ENCODE measurements at places on chromosomes 16 and 17.

GRCh38 chr16:85924675-85925074 is 25.7 kb downstream of the IRF8 start:
- no peak for DNase-seq

GRCh38 chr17:50003911-50004310 is 8.9 kb upstream of the DLX3 start:
- no peak for DNase-seq

DNA sequence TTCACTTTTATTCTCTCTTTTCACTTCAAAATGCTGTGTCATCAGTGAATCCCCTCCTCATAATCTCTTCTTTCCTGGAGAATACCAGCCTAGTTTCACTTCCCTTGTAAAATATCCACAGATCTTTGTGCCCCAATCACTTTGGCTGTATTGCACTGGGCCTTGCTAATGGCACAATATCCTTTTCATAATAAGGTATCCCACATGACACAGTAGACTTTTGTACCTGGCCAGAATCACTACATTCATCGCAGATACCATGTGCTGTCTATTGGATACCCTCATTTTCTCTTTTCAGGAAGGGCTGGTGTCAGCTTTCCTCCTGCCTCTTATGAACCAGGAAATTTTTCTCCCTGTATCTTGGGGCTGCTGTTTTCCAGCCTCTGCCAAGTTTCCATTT is 25.7 kb upstream of the TOX3 start:
- no peak for DNase-seq

DNA sequence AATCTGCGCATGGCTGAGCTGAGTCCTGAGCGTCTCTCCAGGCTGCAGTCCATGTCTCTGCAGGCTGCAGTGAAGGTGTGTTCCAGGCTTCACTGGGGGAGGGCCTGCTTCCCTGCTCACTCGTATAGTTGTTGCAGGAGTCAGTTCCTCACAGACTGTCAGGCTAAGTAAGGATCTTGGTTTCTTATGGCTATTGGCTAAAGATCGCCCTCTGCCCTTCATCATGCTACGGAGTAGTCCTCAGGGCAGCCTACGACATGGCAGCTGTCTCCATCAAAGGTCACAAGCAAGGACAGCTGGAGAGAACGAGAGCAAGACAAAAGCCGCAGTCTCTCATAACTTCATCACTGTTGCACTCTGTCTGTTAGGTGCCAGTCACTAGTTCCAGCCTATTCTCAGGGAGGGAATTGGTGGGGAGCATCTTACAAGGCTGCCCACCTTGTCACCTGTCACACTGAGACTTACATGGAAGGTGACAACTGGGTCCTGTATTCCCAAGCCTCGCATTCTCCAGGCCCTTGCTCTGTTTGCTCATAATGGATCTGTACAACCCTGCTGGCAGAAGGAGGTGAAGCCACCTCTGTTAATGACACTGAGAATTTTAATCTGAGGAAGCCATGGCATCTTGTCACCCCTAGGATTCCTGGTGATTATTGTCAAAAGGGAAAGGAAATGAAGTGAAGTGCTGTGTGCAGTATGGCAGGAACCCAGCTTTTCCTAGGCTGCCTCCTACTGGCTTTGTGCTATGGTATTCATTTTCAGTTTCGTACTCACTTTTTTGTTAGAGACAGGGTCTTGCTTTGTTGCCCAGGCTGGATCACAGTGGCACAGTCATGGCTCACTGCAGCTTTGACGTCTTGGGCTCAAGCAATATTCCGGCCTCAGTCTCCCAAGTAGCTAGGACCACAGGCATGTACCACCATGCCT is 43.4 kb downstream of the MFSD11 start:
- DNase-seq, result peak; percentile 62

GRCh38 chr16:5361322-5361721 is 263.7 kb upstream of the EEF2KMT start:
- DNase-seq, result no peak

DNA sequence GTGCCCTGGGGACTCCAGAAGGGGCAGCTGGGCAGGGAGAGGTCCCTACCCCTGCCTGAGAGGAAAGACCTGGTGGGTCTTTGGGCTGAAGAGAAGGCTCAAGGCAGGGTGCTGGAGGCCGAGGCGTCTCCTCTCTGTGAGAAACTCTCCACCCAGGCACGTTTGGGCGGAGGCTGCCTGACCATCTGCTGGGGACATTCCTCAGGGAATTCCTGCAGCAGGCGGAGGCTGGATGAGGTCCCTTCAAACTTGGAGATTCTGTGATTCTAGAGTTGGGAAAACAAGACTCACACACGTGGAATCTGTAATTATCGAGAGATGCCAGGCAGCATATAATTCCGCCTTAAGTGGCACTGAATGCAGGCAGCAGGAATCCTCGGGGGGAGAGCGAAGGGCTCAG is 21.1 kb upstream of the PHF12 start:
- DNase-seq, result no peak

- no peak for DNase-seq
Measured at GRCh38 chr17:37322826-37323561, 52.8 kb upstream of the C17orf78 start.

DNA sequence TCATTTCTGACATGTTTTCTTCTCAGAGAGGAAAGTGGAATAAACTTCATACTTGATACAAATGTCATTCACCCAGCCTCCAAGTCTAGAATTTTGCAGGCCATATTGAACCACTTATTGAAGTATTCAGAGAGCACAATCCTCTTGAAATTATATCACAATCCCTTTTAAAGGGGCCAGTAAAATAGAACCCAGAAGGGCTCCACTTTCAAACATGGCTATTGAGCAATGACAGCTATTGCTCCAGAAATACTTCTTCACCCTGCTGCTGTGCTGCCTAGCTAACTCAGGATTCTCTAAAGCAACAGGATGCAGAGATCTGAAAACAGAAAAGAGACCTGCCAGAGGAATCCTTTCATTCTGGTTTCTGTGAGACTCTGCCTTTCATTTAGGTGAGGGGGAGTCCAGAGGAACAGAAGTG is 275.0 kb upstream of the CDH5 start:
- no peak for DNase-seq

DNA sequence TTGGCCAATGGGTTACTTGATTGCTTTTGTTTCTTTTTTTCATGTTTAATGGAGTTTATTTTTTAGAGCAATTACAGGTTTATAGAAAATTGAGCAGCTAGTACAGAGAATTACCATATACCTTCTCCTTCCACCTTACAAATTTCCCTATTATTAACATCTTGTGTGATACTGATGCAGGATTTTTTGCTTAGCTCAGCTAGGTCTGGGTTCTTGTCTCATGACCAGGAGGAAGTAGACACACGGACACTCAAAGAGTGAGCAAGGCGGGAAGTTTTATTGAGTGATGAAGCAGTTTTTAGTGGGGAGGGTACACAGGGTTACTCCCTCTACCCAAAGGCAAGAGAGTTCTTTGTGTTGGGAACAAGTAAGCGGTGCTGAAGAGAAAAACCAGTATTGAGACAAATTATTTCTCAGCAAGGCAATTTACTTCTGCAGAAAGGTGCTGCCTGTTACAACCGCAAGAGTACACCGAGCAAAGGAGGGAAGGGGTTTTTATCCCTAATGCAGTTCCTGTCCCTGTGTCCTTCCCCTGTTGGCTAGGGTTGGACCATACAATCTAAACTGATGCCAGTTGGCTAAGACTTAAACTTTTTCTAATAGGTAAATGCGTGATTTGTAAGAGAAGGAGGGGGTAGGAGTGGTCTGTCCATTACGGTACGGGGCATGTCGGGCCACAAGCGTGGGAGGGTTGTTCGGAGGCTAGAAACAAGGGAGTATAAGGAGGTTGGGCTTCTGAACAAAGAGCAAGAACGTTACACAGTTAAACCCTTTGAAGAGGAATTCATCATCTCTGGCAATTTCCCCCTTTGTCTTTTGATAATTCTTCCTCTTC is 26.9 kb downstream of the SEC14L1 start:
- DNase-seq, result no peak

GRCh38 chr16:58218786-58219185 is 20.9 kb upstream of the CSNK2A2 start:
- DNase-seq, result no peak

GRCh38 chr17:45101883-45102811 is 30.2 kb downstream of the PLCD3 start:
- DNase-seq, result no peak

DNA sequence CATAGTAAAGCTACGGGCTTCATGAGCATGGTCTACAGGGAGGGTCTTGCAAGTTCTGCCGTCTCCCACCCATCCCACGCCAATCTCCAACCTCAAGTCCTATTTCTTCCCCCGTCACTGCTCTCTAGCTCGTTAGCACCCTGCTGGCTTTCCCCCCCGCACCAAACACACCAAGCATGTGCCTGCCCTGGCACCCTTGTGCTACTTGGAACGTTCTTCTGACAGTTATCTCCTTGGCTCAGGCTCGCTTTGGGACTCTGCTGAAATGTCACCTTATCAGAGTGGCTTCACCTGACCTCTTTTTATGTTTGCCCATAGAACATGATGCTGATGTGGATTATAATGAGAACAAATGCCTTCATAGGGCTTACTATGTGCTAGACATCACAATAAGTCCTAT is 21.9 kb downstream of the GLYR1 start:
- no peak for DNase-seq
